Muscle of back (tissue), 13 donors: ENCODE measurements at places on chromosomes 6 and 20. TPM values are rescaled to one million over a fixed set of nuclear protein-coding genes. Genes with fewer than 3 reads are reported as not detected.

- no peak for DNase-seq
Observed at GRCh38 chr20:50652702-50653294, 38.5 kb downstream of the RIPOR3 start.

- DNase-seq, result no peak
Observed at GRCh38 chr20:41304424-41305079, 13.0 kb downstream of the ZHX3 start.

PHACTR1 gene
- 3.3 TPM for polyA plus RNA-seq

PCIF1 gene
- polyA plus RNA-seq, result 30.4 TPM

DNA sequence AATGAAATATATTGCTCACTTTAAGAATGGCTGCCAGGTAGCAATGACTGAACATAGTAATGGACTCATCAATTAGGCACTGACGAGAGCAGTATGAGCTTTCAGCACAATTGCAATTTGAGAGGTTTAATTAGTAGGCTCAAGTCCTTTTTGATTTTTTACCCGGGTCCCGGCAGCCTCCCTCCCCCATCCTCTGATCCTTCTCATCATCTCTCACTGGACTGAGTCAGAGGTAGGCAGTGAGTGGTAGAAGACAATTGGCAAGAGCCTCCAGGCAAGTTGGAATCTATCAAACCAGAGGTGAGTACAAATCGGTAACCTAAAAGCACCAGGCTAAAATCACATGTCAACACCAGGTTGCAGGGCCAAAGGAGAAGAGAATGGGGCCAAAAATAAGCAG is 107.9 kb downstream of the DCDC2 start:
- no peak for DNase-seq

- no peak for DNase-seq
Observed at GRCh38 chr6:96812077-96812703, 25.1 kb downstream of the GPR63 start.

- peak; percentile 62 for DNase-seq
Observed at GRCh38 chr6:44655412-44656342, 268.2 kb downstream of the CDC5L start.
